ENCODE measurements at places on chromosomes 6 and 20.

GRCh38 chr6:3623451-3624249 is 127.9 kb downstream of the PXDC1 start:
- DNase-seq = no peak

- no peak for DNase-seq
Observed at GRCh38 chr6:36813526-36813925, 25.7 kb downstream of the CPNE5 start.

DNA sequence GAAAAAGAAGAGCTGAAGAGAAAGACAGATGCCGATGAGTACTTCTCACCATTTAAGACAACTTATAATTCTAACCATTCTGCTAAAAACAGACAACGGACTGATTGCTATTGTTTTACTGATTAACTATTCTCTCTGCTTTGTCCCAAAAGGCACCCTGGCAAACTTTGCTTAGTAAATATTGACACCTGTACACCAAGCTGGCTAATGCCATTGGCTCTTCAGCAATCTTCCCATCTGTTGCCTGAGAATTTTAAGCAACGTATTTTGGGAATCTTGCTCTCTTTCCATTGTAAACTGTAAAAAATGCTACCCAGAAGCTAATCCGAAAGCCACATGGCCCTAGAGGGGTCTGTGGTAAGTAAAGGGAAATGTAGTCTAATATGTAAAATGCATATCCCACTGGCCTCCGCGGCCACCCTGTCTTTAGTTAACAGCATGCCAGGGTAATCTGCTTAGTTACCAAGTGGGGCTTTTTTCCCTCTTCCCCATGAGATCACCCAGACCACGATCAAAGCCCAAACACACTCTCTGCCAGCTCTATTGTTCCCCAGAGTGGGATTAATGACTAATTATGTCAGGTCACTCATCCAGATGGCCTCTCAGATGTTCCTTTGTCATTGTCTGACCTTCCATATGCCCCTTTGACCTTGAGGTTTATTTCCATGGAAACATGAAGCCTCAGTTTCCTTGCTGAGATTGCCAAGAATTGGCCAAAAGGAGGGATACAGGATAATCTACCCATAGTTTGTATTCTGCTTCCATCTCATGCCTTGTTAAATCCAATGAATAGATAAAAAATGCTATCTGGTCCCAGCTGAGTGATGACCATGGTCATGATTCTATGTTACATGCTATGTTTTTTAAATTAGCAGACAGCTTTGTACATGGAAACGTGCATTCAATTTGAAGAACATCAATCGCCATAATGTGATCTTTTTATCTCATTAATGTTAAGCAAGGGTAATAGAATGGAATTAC is 216.4 kb upstream of the MCHR2 start:
- no peak for DNase-seq

DNA sequence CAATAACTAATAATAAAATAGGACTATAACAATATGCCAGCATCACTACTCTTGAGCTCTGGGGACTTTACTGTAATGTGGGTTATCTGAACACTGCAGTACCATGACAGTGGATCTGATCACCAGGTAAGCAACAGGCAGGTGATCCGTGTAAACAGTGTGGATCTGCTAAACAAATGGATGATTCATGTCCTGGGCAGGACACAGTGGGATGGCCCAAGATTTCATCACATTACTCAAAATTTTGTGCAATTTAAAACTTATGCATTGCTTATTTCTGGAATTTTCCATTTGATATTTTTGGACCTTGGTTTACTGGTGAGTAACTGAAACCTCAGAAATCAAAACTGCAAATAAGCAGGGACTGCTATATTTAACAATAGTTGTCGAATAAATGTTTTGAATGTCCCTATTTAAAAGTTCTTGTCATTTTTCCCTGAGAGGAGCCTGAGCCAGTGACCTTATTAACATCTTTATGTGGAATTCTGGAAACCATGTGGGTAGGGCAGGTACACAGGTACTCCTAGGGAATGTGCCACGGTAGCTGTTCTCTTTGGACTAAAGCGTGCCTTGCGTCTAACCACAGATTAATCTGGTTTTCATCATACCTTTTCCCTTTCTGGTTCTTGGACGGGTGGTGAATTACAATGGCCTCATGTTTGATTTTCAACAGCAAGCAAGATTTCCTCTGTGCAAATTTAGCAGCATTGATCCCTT is 214.5 kb upstream of the SASH1 start:
- no peak for DNase-seq

- no peak for DNase-seq
Observed at GRCh38 chr6:148217921-148218320, 124.7 kb upstream of the SASH1 start.

DNA sequence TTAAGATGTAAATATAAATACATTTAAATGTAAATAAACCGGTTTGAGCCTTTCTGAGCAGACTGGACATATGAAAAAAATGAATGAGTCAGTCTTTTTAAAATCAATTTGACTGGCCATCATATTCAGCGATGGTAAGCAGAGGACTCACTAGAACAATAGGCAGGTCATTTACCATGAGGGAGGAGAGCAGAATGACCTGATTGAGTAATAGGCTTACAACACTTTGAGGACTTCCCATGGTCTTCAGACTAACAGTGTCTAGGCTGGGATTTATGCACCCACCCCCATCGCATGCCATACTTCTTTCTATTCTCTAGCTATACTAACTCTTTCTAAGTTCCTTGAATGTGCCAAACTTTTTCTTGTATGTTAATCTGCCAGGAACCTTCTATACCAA is 241.9 kb upstream of the RAB32 start:
- DNase-seq = no peak

- no peak for DNase-seq
Observed at GRCh38 chr6:37739618-37740017, 41.9 kb upstream of the MDGA1 start.

DNA sequence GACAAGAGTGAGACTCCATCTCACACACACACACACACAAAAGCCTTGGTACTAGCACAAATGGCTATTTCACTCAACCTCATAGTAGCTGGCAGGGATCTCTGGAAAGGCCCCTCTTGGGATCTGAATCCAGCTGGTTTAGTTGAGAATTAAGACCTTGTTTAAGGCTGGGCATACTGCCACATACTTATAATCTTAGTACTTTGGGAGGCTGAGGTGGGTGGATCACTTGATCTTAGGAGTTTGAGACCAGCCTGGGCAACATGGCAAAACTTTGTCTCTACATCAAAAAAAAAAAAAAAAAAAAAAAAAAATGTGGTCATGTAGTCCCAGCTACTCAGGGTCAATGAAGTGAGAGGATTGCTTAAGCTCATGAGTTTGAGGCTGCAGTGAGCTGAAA is 628.3 kb downstream of the MMUT start:
- DNase-seq = peak; percentile 67

- no peak for DNase-seq
Observed at GRCh38 chr6:122710908-122711635, 68.4 kb upstream of the FABP7 start.

GRCh38 chr6:24214984-24215383 is 89.0 kb downstream of the NRSN1 start:
- DNase-seq = no peak

GRCh38 chr6:169868458-169868857 is 117.0 kb downstream of the ERMARD start:
- DNase-seq = no peak

DNA sequence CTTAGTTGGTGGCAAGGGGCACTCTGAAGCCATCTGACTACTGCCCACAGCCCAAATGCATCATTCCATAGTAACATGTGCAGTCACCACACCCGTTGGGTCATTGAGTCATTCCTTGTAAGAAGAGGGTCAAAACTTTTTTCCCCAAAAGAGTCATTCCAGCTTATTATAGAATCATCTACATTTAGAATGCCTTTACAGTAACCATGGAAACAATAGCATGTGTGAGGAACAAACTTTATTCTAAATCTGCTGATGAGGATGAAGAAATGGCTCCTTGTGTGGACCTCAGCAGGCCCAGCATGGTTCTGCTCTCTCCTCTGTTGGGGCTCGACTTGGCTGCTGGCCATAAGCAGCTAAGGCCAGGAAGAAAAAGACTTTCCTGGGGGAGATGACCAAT is 111.2 kb upstream of the PTPRT start:
- no peak for DNase-seq

DNA sequence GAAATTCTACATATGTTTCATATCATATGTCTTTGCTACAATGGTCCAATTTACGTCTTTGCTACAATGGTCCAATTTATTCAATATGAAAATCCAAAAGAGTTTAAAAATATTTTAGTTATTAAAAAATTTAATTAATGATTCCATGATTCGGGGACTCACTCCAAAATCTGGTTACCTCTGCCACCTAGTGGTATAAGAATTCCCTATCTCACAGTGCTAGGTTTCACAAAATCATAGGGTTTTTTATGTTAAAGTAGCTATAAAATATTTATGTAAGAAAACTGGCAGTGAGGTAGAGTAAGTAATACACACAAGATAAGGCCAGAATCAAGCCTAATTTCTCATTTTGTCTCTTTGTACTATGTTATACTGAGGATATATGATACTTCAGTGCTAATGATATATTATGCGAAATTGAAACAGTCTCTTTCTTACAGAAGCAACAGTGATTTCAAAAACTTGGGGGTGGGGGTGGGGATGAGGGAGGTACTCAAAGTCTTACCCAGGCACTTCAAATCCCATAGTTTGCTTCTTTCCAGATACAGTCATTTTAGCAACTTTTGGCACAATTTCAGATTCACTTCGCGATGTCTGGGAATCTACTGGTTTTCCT is 52.3 kb downstream of the HBS1L start:
- DNase-seq = no peak

DNA sequence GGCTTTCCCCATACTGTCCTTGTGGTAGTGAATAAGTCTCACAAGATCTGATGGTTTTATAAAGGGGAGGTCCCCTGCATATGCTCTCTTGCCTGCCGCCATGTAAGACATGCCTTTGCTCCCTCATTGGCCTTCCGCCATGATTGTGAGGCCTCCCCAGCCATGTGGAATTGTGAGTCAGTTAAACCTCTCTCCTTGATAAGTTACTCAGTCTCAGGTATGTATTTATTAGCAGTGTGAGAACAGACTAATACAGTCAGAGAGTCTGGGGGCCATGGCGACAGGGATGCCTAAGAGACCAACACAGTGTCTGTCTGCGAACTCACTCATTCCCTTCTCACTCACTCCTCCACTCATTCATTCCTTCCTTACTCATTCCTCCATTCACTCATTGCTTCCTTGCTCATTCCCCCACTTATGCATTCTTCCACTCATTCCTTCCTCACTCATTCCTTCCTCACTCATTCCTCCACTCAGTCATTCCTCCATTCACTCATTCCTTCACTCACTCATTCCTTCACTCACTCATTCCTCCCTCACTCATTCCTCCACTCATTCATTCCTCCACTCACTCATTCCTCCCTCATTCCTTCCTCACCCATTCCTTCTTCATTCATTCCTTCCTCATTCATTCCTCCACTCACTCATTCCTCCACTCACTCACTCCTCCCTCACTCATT is 137.5 kb upstream of the AGPAT4 start:
- DNase-seq = no peak

DNA sequence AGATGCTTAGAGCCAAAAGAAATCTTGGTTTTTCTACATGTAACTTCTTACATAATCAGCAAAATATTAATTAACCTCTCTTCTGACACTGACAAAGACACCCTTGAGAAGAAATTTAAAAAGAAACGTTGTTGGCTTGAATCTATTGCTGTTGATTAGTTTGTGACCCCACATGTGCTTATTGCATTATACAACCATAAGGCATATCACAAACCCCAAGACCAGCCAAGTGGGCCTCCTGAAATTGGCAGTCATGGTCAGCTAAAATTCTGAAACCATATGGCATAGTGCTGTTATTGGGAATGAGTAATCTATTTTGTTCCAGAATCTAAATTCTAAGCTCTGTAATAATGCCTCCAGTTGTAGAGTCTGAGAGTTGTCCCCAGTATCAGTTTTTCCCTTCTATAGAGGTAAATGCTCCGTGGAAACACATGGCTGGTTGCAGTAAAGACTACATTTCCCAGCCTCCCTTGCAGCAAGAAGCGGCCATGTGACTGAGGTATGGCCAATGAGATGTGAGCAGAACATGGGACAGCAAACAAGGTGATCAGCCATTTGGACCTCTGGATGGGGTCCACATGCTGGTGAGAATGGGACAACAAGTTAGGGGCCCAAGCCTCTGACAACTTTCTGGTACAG is 42.3 kb upstream of the PTPN1 start:
- peak; percentile 91 for DNase-seq

DNA sequence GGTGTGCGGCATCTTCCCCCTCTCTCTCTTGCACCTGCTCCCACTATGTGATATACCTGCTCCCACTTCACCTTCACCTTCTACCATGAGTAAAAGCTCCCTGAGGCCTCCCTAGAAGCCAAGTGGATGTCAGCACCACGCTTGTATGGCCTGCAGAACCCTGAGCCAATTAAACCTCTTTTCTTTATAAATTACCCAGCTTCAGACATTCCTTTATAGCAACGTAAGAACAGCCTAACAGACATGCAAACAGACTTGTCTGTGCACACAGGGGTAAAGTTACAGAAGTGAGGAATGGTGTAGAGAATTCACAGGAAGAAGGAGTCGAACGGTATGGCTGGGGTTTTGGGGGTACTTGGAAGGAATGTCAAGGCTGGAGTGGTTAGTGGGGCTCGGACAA is 14.8 kb upstream of the TGM2 start:
- no peak for DNase-seq

GRCh38 chr6:14269436-14269835 is 151.9 kb downstream of the CD83 start:
- no peak for DNase-seq

GRCh38 chr6:6546318-6547109 is 42.0 kb upstream of the LY86 start:
- DNase-seq = no peak

GRCh38 chr6:26543953-26544352 is 5.8 kb downstream of the HMGN4 start:
- DNase-seq = no peak

GRCh38 chr6:142827369-142827768 is 117.6 kb downstream of the HIVEP2 start:
- no peak for DNase-seq

All from NCI-H446 treated with DMSO at 0.1 percent for 48 hours (cell line).